ENCODE measurements at places on chromosomes 4 and X.

- peaks cover 23% of the 10 kb centered on the region for H3K4me1 ChIP-seq
- DNase-seq = peak; percentile 78
- no peaks in the 10 kb centered on the region for H3K27me3 ChIP-seq
- peak overlapping the region; percentile 64 for H3K27ac ChIP-seq
Measured at GRCh38 chrX:112851161-112851779, 10.6 kb upstream of the AMOT start.

DNA sequence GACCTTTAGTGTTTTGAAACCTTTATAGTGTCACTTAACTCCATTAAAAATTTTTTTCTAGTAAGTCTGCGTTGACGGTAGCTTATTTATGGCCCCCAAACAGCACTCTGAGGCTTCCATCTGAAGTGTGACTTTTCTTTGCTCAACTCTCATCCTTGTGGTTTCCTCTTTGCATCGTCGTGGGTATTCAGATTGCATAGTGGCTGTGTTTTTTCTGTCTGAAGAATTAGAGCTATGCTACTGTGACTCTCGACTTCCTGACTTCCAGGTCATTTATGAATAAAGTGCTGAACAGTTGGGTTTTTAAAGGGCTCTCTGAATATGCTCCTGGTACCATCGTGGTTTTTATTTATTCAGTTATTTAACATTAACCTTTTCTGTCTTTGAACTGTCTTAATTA, 44.9 kb downstream of the JADE1 start:
- H3K4me3 ChIP-seq = no peak overlapping the region
- no peaks in the 10 kb centered on the region for H3K27me3 ChIP-seq
- H3K4me1 ChIP-seq = no peaks in the 10 kb centered on the region

DNA sequence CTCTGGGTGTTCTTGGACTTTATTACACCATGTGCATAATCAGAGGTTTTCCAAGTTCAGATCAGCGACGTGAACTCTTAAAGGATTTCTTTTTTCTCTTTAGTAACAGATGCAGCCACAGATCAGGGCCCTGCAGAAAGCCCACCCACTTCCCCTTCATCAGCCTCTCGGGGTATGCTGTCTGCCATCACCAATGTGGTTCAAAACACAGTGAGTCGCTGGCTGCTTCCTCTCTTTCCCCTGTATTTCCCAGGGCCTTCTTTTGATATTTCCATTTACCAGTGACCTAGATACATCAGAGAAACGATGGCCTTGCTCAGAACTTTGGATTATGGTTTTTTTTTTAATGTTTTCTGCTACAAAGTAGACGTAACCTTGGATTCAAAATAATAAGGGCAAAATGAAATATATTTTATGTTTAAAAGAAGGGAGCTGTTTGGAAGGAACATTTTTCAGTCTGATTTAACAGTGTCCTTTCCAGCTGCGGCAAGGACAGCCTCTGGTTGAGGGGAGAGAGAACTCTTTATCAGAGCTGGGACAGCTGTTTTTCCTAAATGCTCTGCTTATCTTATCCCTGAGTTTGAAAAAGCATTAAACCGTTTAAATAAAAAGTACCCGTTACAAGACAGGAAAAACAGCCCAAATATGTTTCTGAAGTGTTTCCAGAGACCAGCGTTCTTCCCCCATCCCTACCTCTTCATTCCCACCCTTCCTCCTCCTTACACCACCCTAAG, 38.2 kb downstream of the FAM114A1 start:
- no peak overlapping the region for H3K4me3 ChIP-seq
- peaks cover 38% of the 10 kb centered on the region for H3K4me1 ChIP-seq
- H3K27ac ChIP-seq = peak overlapping the region; percentile 53
- no peaks in the 10 kb centered on the region for H3K27me3 ChIP-seq
- H3K36me3 ChIP-seq = no peaks in the 10 kb centered on the region

DNA sequence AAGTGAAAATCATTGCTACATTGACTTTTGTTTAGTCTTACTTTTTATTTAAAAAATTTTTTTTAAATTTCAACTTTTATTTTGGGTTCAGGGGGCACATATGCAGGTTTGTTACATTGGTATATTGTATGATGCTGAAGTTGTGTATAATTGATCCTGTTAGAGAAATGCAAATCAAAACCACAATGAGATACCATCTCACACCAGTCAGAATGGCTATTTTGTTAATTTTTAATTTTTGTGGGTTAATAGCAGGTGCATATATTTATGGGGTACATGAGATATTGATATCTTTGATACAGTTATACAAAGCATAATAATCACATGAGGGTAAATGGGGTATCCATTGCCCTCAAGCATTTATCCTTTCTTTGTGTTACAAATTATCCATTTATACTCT, 34.1 kb downstream of the RBMX2 start:
- H3K4me1 ChIP-seq = no peaks in the 10 kb centered on the region
- DNase-seq = no peak
- H3K27ac ChIP-seq = no peak overlapping the region
- no peak overlapping the region for H3K4me3 ChIP-seq

GRCh38 chr4:3213106-3213425, 35.9 kb upstream of the MSANTD1 start:
- H3K27ac ChIP-seq = no peak overlapping the region
- no peaks in the 10 kb centered on the region for H3K4me1 ChIP-seq
- peaks cover 1% of the 10 kb centered on the region for H3K36me3 ChIP-seq

DNA sequence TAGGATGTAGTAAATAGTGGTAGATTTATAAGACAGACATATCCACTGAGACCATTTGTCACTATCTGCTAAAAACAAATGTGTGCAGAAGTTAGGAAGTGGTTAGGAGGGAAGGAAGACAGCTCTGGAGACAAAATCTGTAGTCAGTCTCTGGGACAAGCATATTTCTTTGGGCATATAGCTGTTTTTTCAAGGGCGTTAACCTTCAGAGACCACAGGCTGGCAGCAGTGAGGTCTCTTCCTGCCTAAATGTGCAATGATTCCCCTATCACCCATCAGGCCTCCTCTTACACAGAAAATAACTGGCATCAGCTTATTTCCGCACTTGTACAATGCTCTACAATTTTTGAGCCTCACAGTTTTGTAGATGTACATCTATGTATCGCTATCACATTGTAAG, 6.5 kb downstream of the TMEM150C start:
- H3K4me3 ChIP-seq = no peak overlapping the region
- no peaks in the 10 kb centered on the region for H3K27me3 ChIP-seq
- H3K27ac ChIP-seq = no peak overlapping the region
- H3K4me1 ChIP-seq = no peaks in the 10 kb centered on the region

- no peaks in the 10 kb centered on the region for H3K4me1 ChIP-seq
- H3K36me3 ChIP-seq = no peaks in the 10 kb centered on the region
- DNase-seq = no peak
- H3K4me3 ChIP-seq = no peak overlapping the region
- no peaks in the 10 kb centered on the region for H3K27me3 ChIP-seq
Measured at GRCh38 chr4:11604821-11605220, 176.1 kb upstream of the HS3ST1 start.

GRCh38 chr4:60913671-60914070, 286.5 kb upstream of the ADGRL3 start:
- no peak for DNase-seq
- no peaks in the 10 kb centered on the region for H3K27me3 ChIP-seq
- H3K27ac ChIP-seq = no peak overlapping the region
- H3K4me3 ChIP-seq = no peak overlapping the region

DNA sequence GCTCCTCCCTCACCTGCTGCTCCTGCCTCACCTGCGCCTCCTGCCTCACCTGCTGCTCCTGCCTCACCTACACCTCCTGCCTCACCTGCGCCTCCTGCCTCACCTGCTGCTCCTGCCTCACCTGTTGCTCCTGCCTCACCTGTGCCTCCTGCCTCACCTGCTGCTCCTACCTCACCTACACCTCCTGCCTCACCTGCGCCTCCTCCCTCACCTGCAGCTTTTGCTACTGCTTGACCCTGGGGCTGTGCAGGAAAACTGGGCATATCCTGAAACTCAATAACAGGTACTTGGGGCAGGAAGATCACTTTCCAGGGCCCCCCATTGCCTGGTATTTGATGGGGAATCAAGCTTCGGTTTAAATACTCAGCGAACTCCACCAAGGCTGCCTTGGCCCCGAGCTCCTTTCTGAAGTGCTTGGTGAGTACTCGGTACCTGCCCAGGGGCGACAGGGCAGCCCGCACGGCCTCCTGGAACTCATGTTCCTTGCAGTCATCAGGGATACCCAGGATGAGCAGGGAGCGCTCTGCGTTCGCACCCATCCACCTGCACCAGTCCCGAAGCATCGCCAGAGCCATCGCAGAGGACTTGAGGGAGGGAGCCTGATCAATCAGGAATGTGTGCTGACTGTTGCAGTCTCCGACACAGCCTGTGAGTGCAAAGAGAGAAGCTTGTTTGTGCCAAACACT, 2.7 kb downstream of the PNMA6E start:
- no peak for DNase-seq
- no peak overlapping the region for H3K4me3 ChIP-seq
- H3K27me3 ChIP-seq = no peaks in the 10 kb centered on the region
- no peaks in the 10 kb centered on the region for H3K36me3 ChIP-seq
- no peaks in the 10 kb centered on the region for H3K4me1 ChIP-seq
- H3K27ac ChIP-seq = no peak overlapping the region

- no peak overlapping the region for H3K27ac ChIP-seq
- no peaks in the 10 kb centered on the region for H3K27me3 ChIP-seq
- no peaks in the 10 kb centered on the region for H3K36me3 ChIP-seq
- no peak for DNase-seq
Measured at GRCh38 chr4:13322681-13323101, 161.4 kb downstream of the RAB28 start.

DNA sequence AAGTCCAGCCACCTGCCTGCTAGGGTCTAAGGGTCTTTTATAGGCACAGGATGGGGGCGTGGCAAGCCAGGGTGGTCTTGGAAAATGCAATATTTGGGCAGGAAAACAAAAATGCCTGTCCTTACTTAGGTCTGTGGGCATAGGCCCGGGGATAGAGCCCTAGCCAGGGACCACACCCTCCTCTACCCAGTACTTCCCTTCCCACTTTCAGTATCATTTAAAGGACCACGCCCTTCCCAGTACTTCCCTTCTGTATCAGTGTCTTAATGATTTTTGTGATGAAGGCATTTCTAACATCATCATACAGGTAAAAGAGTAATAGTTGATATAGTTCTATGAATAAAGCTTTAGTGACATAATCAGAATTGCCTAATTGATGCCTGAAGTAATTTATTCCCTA, 11.4 kb downstream of the BANK1 start:
- H3K36me3 ChIP-seq = no peaks in the 10 kb centered on the region
- no peaks in the 10 kb centered on the region for H3K4me1 ChIP-seq
- no peak overlapping the region for H3K4me3 ChIP-seq
- no peak overlapping the region for H3K27ac ChIP-seq
- no peak for DNase-seq

DNA sequence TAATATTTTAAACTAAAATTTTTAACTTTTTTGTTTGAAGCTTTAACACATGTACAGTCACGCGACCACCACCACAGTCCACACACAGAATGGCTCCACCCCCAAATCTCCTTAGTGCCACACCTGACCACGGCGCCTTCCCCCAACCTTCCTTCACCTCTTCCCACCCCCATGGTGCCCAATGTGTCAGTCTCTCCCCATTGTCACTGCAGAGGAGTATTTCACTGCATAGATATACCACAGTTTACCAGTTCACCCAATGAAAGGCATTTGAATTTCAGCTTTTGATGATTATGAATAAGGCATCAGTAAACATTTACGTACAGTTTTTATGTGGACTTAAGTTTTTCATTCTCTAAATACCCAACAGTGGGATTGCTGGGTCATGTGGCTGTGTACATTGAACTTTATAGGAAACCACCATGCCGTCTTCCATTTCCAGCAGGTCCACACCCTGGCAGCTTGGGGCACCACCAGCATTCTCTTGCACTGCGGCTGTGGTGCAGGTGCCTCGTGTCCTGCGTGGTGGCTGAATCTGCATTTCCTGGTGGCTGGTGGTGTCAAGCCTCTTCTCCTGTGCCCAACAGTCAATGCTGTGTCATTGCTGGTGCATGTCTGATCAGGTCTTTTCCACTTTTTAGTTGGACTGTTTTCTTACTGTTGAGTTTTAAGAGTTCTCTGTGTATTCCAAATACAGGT, 49.0 kb downstream of the CPLX1 start:
- H3K4me1 ChIP-seq = peaks cover 5% of the 10 kb centered on the region
- peaks cover 4% of the 10 kb centered on the region for H3K36me3 ChIP-seq
- H3K4me3 ChIP-seq = no peak overlapping the region

DNA sequence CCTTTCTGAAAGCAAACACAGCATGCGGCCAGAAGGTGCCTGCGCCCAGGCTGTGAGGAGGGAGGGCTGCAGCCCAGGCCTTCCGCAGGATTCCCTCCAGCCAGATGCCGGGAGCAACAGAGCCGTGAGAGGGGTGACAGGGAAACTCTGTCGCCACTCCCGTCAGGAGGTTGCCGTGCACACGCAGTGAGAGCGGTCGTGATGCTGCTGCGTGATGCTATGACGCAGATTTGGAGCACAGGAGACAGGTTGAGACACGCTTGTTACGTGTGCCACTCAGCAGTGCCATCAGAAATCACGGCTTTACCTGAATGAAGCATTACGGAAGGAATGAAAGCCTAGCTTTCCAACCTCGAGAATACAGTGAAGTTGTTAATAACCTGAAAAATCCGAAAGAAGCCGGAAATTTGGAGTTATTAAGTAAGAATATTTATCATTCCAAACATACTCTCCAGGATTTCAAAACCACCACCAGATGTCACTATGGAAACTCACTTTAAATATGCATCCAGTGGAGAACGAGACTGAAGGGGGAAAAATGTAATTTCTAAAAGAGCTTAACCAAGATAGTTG, 54.4 kb downstream of the FAT1 start:
- no peak overlapping the region for H3K4me3 ChIP-seq
- H3K27ac ChIP-seq = no peak overlapping the region
- H3K4me1 ChIP-seq = peaks cover 15% of the 10 kb centered on the region
- no peak for DNase-seq
- H3K27me3 ChIP-seq = no peaks in the 10 kb centered on the region

GRCh38 chr4:79047316-79047715, 108.1 kb upstream of the PAQR3 start:
- H3K4me1 ChIP-seq = peaks cover 7% of the 10 kb centered on the region
- no peak overlapping the region for H3K27ac ChIP-seq

- H3K27me3 ChIP-seq = no peaks in the 10 kb centered on the region
- H3K4me3 ChIP-seq = no peak overlapping the region
- no peak overlapping the region for H3K27ac ChIP-seq
- H3K36me3 ChIP-seq = no peaks in the 10 kb centered on the region
- no peaks in the 10 kb centered on the region for H3K4me1 ChIP-seq
Measured at GRCh38 chr4:124085561-124086180, 626.9 kb downstream of the ANKRD50 start.

DNA sequence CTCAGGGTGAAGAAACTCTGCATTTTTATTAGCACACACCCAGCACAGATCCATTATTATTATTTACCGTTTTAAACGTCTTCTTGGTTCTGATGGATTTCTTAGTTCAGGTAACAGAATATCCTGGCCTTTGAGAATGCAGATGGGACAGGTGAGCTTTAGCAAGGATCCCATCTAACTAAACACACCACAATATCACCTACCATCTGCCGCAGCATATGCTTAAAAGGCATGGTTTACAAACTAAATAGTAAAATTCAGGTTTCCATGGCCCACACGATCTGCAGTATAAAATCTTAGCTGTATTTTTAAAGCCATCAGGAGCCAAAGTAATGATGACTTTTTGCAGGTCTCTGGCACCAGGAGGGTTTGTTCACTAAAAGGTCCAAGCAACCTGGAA, 31.7 kb upstream of the GATB start:
- DNase-seq = no peak
- no peaks in the 10 kb centered on the region for H3K36me3 ChIP-seq
- H3K4me1 ChIP-seq = no peaks in the 10 kb centered on the region
